ENCODE measurements at places on chromosomes 16 and 17. TPM values are rescaled to one million over a fixed set of nuclear protein-coding genes. Genes with fewer than 3 reads are reported as not detected.

Gene CBFB
- 75.2 TPM for total RNA-seq

Gene KRT31
- not detected for total RNA-seq

Gene CACNG3
- total RNA-seq: not detected

DNA sequence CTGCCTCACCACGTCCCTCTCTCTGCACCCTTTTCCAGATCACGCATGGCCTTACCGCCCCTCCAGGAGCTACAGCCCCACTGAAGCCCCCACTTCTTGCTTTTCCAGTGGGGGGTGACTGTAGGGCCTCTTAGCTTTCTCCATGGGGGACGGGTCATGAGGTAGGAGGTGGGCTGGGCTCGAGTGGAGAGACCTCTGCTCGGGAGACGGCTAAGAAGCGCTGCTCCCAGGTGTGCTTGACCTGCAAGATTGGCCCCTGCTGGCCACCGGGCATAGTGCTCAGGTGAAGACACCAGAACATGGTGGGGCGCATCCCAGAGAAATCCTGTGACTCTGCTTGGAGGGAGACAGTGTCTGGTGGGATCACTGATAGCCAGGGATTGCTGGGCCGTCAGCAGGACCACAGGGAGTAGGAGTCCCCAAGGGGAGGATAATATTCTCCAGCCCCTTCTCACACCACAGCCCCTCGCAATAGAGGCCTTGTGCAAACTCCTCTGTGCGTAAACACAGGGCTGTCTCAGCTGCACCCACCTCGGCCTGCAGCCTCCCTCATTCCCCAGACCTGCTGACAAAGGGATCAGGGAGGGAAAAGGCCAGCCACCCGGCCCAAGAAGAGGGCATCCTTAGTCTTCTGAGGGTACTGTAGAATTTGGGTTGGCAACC, 8.9 kb upstream of the GALK1 start:
- H3K4me3 ChIP-seq: no peak overlapping the region
- H3K36me3 ChIP-seq: peaks cover 29% of the 10 kb centered on the region
- no peaks in the 10 kb centered on the region for H3K27me3 ChIP-seq
- H3K4me1 ChIP-seq: peaks cover 29% of the 10 kb centered on the region
- no peak overlapping the region for H3K27ac ChIP-seq
- DNase-seq: no peak

- H3K27me3 ChIP-seq: no peaks in the 10 kb centered on the region
- no peak overlapping the region for H3K27ac ChIP-seq
- peaks cover 53% of the 10 kb centered on the region for H3K36me3 ChIP-seq
- DNase-seq: no peak
These were observed 11.2 kb downstream of the UQCRC2 start for GRCh38 chr16:21964353-21964752.

DNA sequence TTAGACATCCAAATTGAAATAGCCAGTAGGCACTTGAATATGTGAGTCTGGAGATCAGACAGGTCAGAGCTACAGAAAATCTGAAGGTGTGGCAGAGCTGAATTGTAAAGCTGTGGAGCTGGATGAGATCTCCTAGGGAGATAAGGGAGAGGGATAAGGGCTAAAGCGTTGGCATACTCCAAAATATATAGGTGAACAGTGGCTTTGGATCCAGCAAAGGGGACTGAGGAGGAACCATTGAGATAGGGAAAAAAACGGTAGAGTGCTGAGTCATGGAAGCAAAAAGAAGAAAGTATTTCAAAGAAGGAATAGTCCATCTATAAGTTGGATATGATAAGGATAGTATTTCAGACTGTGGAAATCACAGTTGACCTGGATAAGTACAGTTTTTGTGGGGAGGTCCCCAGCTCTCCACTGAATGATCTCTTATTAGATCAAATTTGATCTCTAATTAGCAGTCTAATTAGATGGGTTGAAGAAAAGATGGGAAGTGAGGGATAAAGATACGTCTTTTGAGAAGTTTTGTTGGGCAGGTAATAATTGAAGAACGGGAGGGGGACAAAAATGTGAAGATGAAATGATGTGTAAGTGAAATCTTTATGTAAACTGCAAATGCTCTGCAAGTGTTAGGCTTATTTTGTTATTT, 587 bp upstream of the DBF4B start:
- H3K27ac ChIP-seq: no peak overlapping the region
- H3K4me3 ChIP-seq: no peak overlapping the region
- H3K27me3 ChIP-seq: peaks cover 12% of the 10 kb centered on the region
- no peak for DNase-seq

GRCh38 chr17:14300575-14301278, at the start of gene HS3ST3B1:
Gene HS3ST3B1 (plus strand): TSS chr17:14301081. CDS start chr17:14301519, 438 bp downstream.
- H3K36me3 ChIP-seq: peaks cover 7% of the 10 kb centered on the region
- peaks cover 49% of the 10 kb centered on the region for H3K4me1 ChIP-seq
- peak; percentile 100 for DNase-seq
- no peaks in the 10 kb centered on the region for H3K27me3 ChIP-seq
- H3K27ac ChIP-seq: peak within 1 kb of the TSS; percentile 96
- peak within 1 kb of the TSS; percentile 98 for H3K4me3 ChIP-seq

GRCh38 chr17:65514541-65514940, 46.9 kb downstream of the AXIN2 start:
- H3K27me3 ChIP-seq: peaks cover 12% of the 10 kb centered on the region
- DNase-seq: no peak
- no peaks in the 10 kb centered on the region for H3K36me3 ChIP-seq
- H3K4me3 ChIP-seq: no peak overlapping the region
- H3K27ac ChIP-seq: no peak overlapping the region
